ENCODE measurements at places on chromosomes 2 and 18.

- H3K4me1 ChIP-seq = no peaks in the 10 kb centered on the region
- H3K36me3 ChIP-seq = no peaks in the 10 kb centered on the region
- no peak for DNase-seq
- no peaks in the 10 kb centered on the region for H3K27me3 ChIP-seq
- H3K27ac ChIP-seq = no peak overlapping the region
Measured at GRCh38 chr18:35777039-35777438, 195.4 kb upstream of the RMP24 start.

GRCh38 chr2:97707362-97708047 is 5.9 kb upstream of the ZAP70 start:
- H3K27me3 ChIP-seq = no peaks in the 10 kb centered on the region
- H3K4me1 ChIP-seq = peaks cover 25% of the 10 kb centered on the region
- H3K36me3 ChIP-seq = no peaks in the 10 kb centered on the region
- no peak overlapping the region for H3K4me3 ChIP-seq
- no peak overlapping the region for H3K27ac ChIP-seq
- peak; percentile 33 for DNase-seq

- peak overlapping the region; percentile 71 for H3K27ac ChIP-seq
- H3K4me1 ChIP-seq = peaks cover 57% of the 10 kb centered on the region
- H3K27me3 ChIP-seq = peaks cover 100% of the 10 kb centered on the region
- peak overlapping the region; percentile 46 for H3K4me3 ChIP-seq
- H3K36me3 ChIP-seq = no peaks in the 10 kb centered on the region
- DNase-seq = peak; percentile 54
Measured at GRCh38 chr2:172084645-172085459, 455 bp upstream of the DLX1 start.

GRCh38 chr18:37389684-37390368 is 175.8 kb downstream of the CELF4 start:
- no peaks in the 10 kb centered on the region for H3K36me3 ChIP-seq
- H3K4me1 ChIP-seq = no peaks in the 10 kb centered on the region
- DNase-seq = no peak
- H3K4me3 ChIP-seq = no peak overlapping the region

DNA sequence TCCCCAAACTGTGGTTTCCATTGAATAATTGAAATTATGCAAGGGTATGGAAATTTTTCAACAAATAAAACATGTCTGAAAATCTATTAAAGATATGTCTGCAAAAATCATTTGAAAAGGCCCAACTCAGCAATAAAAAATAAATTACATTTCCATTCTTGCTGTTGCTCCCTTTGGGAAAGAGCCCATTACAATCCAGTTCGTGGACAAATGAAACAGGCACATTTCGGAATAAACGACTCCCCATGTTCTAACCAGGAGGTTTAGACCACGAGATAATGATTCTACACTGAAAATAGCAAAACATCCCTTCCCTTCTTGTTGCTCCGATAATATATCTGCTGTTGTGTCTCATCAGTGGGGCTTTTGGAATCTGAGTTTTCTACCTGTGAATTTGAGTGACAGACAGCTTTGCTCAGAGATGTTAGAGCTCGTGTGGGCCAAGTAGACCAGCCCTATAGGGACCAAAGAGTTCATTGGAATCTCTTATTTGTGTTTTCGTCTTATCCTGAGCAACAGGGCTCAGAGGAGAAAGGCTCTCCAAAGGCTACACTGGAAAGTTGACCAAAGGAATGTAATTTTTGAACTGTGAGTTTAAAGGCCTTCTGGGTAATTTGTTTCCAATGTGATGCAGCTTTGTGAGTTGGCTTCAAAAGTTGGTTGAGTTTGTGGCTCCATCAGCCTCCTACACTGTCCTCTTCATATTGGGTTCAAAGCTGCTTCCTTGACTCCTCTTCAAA is 119.5 kb downstream of the ACTR3 start:
- no peaks in the 10 kb centered on the region for H3K36me3 ChIP-seq
- no peaks in the 10 kb centered on the region for H3K4me1 ChIP-seq
- no peak overlapping the region for H3K4me3 ChIP-seq
- H3K27ac ChIP-seq = no peak overlapping the region

- no peak overlapping the region for H3K27ac ChIP-seq
- no peak overlapping the region for H3K4me3 ChIP-seq
- no peaks in the 10 kb centered on the region for H3K27me3 ChIP-seq
- no peak for DNase-seq
Measured at GRCh38 chr2:105406221-105406620, 7.4 kb upstream of the FHL2 start.

GRCh38 chr18:35506024-35506712 is 8.4 kb upstream of the INO80C start:
- no peaks in the 10 kb centered on the region for H3K36me3 ChIP-seq
- H3K4me3 ChIP-seq = no peak overlapping the region
- DNase-seq = no peak
- no peaks in the 10 kb centered on the region for H3K27me3 ChIP-seq

DNA sequence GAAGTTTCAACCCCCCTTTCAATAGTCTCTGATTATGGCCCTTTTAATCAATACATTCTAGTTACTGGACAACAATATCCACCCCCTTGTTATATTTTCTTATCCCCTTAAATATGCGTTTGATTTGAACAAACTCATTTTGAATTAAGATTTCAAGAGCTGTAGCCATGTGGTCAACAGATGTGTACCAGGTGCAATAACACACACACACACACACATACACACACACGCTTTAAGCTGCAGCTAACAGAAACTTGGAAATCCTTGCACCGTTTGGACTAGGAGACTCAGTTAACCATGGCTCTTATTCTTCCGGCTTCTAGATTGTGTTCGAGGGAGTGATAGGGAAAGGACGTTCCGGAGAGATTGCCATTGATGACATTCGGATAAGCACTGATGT is 82.8 kb downstream of the NRP2 start:
- DNase-seq = no peak
- H3K4me1 ChIP-seq = peaks cover 5% of the 10 kb centered on the region
- no peak overlapping the region for H3K27ac ChIP-seq

DNA sequence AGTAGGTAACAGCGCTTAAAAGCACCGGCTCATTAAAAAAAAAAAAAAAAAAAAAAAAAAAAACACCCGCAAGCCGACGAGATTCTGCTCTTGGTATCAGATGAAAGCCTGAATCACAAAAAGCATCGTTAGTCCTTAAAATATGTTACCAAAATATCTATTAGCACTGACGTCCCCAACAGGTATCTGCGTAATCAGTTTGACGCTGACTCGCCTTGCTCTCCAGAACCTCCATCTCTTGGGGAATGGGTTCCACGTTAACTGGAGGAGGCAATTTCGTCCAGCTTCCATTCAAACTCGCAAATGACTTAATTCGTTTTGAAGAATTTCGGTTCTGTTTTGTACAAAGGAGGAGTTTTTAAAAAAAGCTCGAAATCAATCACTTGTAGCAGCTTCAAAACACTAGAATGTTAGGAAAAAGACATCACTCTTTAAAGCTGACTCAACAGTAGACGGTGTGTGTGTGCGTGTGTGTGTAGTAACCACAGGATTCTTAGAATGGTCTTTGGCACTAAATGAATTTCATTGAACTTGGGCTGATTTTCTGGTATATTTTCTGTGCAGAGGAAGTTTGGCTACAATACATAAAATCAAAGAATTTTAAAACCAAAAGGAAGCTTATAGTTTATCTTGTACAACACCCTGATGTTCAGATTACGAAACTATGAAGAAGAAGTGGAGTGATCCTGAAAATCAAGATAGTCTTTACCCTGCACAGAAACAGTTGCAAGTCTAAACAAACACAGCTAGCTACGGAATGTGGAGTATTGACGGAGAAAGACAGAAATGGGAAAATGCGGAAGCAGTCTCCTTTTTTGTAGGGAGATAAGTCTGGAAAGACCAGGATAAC is 1.1 kb upstream of the PGAP1 start:
- peak overlapping the region; percentile 49 for H3K27ac ChIP-seq
- peaks cover 13% of the 10 kb centered on the region for H3K4me1 ChIP-seq
- H3K27me3 ChIP-seq = no peaks in the 10 kb centered on the region
- H3K36me3 ChIP-seq = no peaks in the 10 kb centered on the region
- peak overlapping the region; percentile 80 for H3K4me3 ChIP-seq
- peak; percentile 52 for DNase-seq

DNA sequence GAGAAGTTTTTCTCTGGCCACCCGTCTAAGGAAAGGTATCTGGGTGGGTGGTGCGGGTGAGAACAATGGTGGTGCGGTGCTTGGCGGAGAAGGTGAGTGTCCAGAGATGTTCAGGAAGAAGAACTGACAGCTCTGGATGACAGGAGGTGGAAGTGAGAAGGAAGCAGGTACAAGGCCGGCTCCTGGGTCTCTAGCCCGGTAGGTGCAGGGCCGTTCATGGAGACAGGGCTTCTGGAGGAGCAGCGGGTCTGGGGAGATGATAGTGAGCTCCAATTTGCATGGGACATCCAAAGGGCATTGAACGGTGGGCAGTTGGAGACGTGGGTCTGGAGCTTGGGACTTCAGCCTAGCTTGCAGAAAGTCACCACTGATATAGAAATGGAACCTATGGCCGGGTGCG is 979 bp upstream of the FAHD2B start:
- no peaks in the 10 kb centered on the region for H3K27me3 ChIP-seq
- H3K4me3 ChIP-seq = no peak overlapping the region
- no peak overlapping the region for H3K27ac ChIP-seq
- DNase-seq = no peak
- no peaks in the 10 kb centered on the region for H3K36me3 ChIP-seq
- no peaks in the 10 kb centered on the region for H3K4me1 ChIP-seq

- no peak overlapping the region for H3K27ac ChIP-seq
- no peaks in the 10 kb centered on the region for H3K4me1 ChIP-seq
- DNase-seq = no peak
- H3K36me3 ChIP-seq = no peaks in the 10 kb centered on the region
- no peaks in the 10 kb centered on the region for H3K27me3 ChIP-seq
Measured at GRCh38 chr2:19802086-19802841, 99.5 kb downstream of the TTC32 start.

GRCh38 chr2:230947908-230948365 is 22.9 kb upstream of the GPR55 start:
- H3K27me3 ChIP-seq = peaks cover 4% of the 10 kb centered on the region
- peaks cover 4% of the 10 kb centered on the region for H3K4me1 ChIP-seq
- H3K36me3 ChIP-seq = no peaks in the 10 kb centered on the region
- no peak overlapping the region for H3K4me3 ChIP-seq

DNA sequence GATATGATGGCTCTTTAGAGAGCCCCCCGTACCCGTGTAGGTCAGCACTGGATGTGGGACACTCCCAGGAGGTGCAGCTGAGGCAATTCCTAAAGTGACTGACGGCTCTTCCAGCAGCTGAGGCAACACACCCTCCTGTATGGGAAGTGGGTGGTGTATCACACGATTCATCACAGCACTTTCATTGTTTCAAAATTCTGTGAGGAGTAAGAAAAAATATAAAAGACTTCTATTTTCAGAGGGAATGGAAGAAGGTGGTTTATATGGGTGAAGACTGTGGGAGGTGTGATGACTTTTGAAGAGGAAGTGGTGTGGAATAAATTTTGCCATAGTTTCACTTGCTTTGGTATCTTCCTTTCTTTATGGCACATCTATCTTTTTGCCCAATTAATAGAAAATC is 22.3 kb downstream of the QPCT start:
- no peak overlapping the region for H3K27ac ChIP-seq
- no peak overlapping the region for H3K4me3 ChIP-seq
- no peaks in the 10 kb centered on the region for H3K27me3 ChIP-seq
- peaks cover 30% of the 10 kb centered on the region for H3K4me1 ChIP-seq

DNA sequence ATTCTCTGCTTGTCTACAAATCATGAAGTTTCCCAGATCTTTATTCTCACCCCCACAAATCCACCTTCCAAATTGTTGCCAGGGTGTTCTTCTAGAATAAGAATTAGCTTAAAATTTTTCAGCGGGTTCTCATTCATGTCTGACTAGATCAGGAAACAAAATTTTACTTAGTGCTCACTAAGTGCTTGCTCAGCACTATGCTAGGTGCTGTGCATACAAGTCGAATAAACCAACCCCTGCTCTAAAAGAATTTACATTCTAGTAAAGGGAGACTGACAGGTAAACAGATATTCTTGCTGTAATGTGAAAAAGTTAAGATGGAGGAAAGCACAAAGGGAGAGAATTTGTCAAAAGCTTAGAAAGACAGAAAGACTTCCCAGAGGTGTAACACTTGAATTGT is 2.4 kb upstream of the FSIP2 start:
- H3K36me3 ChIP-seq = no peaks in the 10 kb centered on the region
- no peaks in the 10 kb centered on the region for H3K4me1 ChIP-seq

DNA sequence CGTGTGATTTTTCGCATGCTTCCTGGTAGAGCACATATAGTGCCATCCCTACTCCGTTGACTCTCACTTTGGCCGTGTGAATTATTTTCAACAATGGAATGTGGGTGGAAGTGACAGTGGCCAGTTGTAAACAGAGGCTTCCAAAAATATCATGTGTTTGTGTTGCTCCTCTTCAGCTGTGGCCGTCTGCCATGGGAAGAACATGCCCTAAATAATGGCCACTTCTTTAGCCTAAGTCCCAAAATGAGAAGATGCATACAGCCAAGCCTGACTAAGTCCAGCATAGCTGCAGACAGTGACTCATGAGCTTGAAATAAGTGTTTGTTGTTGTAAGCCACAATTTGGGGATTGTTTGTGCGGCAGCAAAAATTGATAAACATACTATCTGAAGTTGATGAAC is 8.9 kb upstream of the GALNT1 start:
- no peaks in the 10 kb centered on the region for H3K27me3 ChIP-seq
- no peak overlapping the region for H3K27ac ChIP-seq
- H3K36me3 ChIP-seq = no peaks in the 10 kb centered on the region
- H3K4me1 ChIP-seq = no peaks in the 10 kb centered on the region
- no peak overlapping the region for H3K4me3 ChIP-seq
- no peak for DNase-seq

DNA sequence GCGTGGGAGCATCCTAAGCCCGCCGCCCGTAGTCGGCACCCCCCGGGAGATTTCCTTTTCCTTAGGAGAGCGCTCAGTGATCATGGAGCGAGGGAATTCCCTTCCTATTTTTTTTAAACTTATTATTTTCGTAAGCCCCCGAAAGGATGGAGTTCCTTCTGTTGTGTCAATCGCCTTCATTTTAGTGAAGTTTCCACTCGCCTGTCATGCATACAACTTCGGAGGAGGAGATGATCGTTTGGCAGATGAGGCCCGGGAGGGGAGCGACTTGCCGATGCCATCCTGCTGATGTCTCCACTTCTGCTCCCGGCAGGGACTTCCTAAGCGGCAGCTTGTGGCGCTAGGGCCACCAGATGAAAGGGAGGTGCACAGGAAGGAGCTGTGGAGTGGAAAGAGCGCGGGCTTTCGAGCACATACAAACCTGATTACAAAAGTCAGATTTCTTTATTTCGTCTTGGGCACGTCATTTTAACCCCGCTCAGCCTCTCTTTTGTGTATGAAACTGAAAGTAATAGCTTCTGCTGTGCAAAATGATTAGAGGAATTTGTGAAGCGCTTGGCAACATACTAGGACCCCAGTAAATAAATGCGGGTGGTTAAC is at the start of gene ADGRF3:
ADGRF3 (minus strand) TSS at position 336 of the 600 bp plus-strand sequence. CDS start 555 bp downstream, outside the sequence.
- peak; percentile 72 for DNase-seq
- H3K4me1 ChIP-seq = peaks cover 36% of the 10 kb centered on the region
- peak within 1 kb of the TSS; percentile 93 for H3K4me3 ChIP-seq
- peak within 1 kb of the TSS; percentile 85 for H3K27ac ChIP-seq
- H3K36me3 ChIP-seq = no peaks in the 10 kb centered on the region

DNA sequence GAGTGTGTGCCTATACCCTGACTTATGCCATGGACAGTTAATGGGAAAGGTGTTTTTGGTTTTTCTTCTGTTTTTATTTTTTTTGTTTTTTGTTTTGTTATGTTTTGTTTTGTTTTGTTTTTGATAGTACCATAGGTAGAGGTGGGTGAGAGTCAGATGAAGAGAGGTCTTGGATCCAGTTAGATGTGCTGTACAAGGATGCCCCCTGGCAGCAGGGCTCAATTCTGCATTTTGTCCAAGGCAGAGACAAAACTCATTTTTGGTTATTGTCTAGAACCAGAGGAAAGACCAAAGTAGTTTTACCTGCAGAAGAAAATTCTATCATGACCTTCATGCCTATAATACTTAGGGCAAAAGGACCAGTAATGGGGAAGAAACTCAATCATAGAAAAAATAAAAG is 48.5 kb downstream of the SLC5A7 start:
- no peak for DNase-seq
- no peak overlapping the region for H3K4me3 ChIP-seq
- H3K27ac ChIP-seq = no peak overlapping the region
- H3K4me1 ChIP-seq = no peaks in the 10 kb centered on the region

Measured in CD8-positive, alpha-beta memory T cell (primary cell).